ENCODE measurements at places on chromosomes 5 and 9.

- no peak for DNase-seq
Measured at GRCh38 chr9:128051932-128052709, 15.0 kb downstream of the NAIF1 start.

GRCh38 chr9:91405343-91406077 lies 18.1 kb downstream of the NFIL3 start:
- no peak for DNase-seq

DNA sequence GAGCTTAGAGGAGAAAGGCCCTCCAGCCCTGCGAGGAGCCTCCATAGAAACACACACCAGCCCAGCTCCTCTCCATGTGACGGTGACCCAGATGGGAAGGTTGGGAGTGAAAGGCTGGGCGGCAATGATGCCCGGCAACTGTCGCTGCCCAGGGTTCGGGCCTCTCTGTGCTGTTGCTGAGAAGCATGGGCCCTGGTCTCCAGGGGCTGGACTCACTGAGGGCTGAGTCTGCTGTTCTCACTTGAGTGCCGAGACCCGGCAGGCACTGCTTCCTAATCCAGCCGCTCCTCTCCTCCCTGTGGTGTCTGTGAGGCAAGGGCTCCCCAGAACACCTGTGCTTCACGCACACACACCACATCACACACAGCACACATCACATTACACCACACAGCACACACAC lies 493.6 kb downstream of the GADD45G start:
- DNase-seq: no peak

DNA sequence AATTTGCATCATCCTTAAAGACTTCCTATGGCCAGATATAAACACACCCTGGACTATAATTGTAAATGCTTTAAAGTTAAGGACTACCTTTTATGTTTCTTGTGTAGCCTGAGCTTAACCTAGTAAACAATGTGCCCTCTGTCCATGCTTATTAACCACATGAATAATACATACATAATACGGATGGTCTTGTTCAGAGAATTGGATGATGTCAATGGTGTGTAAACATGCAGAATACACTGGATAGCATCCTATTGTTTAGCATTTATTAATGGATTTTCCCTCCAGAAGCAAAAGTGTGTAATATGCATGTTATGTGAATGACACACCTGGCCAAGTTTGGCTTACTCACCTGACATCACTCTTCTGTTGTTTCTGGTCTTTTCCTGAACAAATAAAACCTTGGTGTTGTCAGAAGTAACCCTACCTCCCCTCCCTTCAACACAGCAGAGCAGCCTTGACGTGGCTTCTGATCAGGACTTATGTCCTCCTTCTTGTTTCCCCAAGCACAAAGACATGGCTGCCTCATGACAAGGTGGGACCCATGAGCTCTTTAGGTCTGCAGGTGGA lies 517.9 kb downstream of the MTRR start:
- DNase-seq: no peak

- no peak for DNase-seq
Measured at GRCh38 chr5:68066277-68066955, 149.1 kb upstream of the PIK3R1 start.
